ENCODE measurements at places on chromosomes 6 and 20.

GRCh38 chr6:27545271-27546046 lies 72.6 kb upstream of the ZNF184 start:
- peak; percentile 53 for DNase-seq

- no peak for DNase-seq
Observed at GRCh38 chr6:21603082-21603952, 9.8 kb downstream of the SOX4 start.

DNA sequence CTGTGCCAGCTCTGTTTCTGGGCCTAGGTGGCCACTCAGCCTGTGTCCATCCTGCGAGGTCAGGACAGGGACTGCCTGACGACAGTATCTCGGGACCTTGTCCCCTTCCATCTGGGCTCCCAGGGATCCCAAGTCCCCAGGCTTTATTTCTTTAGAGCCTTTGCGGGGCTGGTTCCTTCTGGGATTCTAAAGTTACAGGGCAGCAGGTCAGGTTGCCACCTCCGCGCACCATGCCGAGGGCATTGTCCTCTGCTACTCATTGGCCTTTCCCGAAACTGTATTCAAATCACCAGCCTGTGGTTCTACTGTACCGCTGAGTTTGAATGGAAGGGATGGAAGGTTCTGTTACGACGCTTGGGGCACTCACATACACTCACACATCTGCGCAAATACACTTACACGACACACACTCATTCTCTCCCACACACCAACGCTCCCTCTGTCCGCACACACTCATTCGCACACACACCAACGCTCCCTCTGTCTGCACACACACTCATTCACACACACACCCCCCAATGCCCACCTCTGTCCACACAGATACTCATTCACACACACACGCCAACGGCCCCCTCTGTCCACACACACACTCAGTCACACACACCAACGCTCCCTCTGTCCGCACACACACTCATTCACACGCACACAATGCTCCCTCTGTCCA lies 59.8 kb upstream of the THBS2 start:
- DNase-seq, result no peak

DNA sequence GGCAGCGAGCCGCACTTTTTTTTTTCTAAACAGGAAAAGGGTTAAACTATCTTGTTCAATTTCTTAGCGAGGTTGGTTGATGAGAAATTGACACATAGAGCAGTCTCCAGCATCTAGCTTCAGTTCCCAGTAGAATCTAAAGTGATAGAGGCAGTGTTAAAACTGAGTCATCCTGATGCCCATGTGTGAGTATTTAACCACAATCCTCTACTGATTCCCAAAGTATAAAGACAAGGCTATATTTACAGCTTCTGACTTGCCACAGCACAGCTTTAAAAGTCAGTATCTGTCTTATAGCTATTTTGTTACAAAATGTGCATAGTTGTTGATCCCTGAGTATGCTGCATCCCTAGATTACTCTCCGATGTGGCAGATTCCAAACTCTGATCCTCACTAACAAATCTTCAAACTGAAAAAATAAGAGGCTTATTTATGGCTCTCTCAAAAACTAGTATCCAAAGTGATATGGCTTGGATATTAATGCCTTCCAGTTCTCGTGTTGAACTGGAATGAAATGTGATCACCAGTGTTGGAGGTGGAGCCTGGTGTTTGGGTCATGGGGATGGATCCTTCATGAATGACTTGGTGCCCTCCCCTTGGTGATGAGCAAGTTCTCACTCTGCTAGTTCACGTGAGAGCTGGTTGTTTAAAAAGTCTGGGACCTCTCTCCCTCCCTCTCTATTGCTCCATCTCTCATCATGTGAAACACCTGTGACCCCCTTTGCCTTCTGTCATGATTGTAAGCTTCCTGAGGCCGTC lies 13.1 kb upstream of the POPDC3 start:
- peak; percentile 88 for DNase-seq

DNA sequence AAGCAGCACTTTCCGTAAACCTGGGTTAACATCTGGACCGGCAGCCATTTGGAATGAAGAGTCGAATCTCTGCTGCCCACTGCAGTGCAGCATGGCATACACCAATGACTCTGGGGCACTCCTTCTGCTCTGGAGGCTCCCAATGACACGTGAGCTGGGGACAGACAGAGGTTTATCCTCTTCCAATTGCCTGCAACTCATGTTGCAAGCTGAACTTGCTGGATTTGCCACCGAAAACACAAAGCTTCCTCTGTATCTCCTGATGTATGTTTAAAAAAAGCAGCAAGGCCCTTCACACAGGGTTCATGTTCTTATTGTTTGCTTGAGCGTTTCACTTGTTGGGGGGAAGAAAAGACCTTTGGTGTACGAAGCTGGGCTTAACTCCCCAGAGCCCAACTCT lies 10.8 kb downstream of the NCOA5 start:
- DNase-seq, result no peak

- no peak for DNase-seq
Observed at GRCh38 chr6:12288914-12289313, 1.2 kb upstream of the EDN1 start.

DNA sequence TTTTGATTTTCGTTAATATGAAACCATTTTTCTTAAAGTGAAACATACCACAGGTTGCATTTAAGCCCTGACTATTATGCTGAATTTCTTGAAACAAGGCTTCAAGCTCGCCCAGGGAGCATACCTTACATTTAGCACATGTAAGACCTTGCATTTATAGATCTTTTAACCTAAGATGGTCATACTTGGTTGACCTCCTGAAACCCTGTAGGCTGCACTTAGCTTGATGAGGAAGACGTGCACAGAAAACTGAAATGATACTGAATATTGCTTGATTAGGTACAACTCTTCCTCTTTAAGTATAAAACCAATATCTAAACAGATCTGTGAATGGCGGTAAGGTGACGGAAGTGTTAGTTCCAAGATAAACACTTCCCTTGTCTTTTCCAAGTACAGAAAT lies 82.2 kb downstream of the CTNNBL1 start:
- no peak for DNase-seq

DNA sequence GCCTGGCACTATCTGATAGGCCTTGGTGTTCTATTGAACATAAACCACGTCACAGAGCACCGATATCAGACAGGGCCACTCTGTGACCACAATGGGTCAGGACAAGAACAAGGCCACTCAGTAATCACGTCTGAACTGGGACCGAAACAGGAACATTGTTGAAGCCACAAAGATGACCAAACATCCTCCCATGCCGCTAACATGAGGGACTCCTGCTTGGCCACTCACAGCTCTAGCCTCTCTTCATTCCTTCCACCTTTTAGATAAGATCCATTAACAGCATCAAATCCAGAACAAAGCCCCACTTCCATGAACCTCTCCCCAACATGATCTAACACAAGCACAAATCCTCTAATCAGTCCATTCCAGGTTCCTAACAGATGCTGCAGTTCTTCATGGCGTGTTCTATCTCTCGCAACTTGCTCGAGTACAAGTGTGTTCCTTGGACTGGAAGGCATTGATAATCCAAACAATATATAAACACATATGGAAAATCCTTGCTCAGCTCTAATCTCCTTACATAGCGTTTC lies 7.4 kb downstream of the SIRT5 start:
- no peak for DNase-seq

DNA sequence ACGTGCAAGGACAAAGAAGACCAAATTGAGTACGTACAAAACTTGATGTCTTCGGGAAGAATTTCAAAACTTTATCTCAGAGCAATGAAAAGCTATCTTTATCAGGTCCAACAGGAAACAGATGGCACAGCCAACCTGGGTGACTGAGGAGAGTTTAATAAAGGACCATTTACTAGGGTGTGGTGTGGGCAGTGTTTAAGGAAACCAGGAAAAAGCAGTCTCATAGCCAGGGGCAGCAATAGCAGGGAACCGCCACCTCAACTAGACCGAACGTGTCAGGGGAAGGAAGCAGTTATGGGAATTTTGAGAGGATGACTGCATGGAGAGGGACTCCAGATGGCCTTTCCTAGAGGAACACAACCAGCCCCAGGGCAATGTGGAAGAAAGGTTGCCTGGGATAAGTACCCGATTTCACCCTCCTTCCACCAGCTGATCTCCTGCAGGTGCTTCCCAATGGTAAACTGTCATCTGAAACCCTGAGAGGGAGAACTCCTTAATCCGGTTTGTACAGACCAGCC lies 15.2 kb upstream of the TAAR5 start:
- DNase-seq, result no peak

GRCh38 chr20:44033344-44033743 lies 118.7 kb downstream of the TOX2 start:
- peak; percentile 58 for DNase-seq

DNA sequence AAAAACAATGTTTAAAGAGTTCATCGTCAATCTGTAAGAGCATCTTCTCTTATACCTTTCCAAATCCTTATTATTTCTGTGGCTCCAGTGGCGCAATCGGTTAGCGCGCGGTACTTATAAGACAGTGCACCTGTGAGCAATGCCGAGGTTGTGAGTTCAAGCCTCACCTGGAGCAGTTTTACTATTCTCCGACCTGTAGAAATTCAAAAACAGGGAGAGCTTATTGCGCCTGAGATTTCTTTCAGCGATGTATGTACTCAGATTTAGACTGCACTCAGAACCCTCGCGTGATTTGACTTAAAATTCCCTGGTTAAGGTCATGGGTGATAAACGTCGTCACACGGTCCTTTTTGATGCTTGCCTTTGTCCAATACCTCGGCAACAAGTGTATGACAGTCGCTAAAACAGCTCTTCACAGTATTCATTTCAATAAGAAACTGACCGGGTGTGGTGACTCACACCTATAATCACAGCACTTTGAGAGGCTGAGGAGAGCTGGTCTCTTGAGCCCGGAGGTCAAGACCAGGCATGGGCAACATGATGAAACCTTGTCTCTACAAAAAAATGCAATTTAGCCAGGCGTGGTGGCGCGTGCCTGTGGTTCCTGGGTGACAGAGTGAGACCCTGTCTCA lies 11.9 kb downstream of the GPX5 start:
- no peak for DNase-seq

GRCh38 chr6:112431803-112432202 lies 84.7 kb downstream of the RFPL4B start:
- no peak for DNase-seq

GRCh38 chr6:158142789-158143188 lies 25.3 kb downstream of the SERAC1 start:
- DNase-seq, result peak; percentile 48

DNA sequence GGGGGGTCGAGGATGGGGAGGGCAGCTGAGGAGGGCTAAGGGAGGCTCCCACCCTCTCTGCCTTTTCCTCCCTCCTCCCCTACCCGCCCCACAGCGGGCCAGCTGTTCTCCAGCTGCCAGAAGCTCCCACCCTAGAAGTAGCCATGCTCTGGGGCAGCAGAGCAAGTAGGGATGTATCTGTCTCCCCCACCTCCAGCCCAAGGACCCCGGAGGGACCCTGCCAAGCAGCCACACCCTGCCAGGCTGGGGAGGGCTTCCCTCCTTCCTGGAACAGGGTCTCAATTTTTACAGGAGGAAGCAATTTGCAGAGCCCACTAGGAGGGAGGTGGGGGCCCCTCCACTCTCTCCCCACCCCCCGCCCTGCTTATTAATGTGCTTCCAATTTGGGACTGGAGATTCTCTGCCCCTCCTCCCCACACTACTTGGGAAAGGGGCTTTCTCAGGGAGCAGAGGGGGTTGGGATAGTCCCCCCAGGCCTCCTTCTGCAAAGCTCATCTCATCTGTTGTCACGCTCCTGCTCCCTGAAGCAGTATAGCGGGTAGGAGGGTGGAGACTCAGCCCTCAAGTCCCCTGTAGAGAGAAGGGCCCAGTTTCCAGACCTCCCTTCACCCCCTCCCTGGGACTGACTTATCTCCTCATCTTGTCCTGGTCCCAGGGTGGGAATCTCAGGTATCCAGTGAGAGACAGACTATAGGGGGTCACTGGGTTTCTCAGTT lies 4.5 kb downstream of the TEAD3 start:
- no peak for DNase-seq

DNA sequence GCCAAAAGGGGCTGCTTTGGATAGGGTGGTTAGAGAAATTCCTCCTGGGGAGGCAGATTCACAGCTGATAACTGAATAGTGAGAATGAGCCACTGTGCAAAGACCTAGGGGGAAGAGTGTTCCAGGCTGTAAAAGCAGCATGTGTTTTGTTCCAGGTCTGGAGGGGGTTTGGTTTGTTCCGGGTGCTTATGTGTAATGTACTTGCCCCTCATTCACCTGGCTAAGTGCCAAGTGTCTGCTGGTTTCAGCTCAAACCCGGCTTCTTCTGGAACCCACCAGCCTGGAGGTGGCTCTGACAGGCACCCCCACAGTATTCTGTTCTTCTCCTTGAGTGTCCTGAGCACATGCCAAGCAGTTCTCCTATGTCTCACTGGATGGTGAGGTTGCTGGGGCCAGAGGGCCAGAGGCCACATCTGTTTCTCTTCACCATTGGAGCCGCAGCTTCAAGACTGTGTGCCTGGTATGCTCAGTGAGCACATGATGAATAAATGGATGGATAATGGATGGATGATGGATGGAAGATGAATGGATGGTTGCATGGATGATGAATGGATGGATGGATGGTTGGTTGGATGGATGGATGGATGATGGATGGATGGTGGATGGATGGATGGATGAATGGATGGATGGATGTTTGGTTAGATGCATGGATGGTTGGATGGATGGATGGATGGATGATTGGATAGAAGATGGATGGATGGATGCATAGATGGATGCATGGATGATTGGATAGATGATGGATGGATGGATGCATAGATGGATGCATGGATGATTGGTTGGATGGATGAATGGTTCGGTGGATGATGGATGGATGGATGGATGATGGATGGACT lies 227.6 kb downstream of the BMP7 start:
- DNase-seq, result no peak

GRCh38 chr6:25411316-25411950 lies 132.3 kb downstream of the CARMIL1 start:
- no peak for DNase-seq

- DNase-seq, result no peak
Observed at GRCh38 chr20:23266530-23267398, 83.8 kb upstream of the NXT1 start.

DNA sequence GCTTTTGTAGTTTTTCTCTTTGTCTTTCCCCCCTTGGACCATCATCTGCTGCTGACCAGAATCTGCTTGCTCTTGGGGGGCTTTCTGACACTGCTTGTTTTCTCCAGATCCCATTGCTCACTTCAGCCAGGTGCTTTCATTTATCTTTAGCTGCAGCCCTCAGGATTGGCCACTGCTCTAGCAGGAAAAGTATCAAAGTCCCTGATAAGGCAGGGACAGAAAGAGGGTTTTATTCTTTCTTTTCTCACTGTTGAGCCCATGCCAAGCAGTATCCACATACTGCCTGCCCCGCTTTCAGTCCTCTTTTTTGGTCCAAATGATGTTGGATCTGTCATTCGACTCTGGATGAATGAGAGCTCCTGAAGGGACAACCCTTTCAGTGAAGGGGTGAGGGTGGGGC lies 141.4 kb downstream of the DNAH8 start:
- no peak for DNase-seq

DNA sequence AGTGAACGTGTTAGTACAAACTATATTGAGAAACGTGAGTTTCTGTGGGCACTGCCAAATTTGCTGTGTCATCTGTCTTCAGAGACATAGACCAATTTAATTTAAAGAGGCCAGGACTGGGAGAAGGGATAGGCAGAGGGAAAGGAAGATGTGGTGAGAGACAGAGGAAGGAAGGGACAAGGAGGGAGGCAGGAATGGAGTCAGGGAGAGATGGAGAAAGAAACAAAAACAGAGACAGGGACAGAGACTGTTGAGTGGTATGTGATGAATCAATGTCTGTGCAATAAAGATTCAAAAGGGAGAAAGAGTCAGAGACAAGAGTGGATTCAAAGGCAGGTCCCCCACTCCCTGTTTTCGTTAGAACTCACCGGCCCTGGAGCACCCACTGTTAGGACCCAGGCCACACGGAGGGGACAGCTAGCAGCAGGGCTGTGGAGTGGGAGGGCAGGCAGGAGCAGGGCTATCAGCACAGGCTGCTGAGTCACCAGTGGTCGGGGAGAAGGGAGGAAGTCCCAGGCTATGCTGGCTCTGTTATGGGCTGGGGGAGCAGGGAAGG lies 51.6 kb upstream of the CHD6 start:
- no peak for DNase-seq
